ENCODE measurements at places on chromosomes 1 and 21.

DNA sequence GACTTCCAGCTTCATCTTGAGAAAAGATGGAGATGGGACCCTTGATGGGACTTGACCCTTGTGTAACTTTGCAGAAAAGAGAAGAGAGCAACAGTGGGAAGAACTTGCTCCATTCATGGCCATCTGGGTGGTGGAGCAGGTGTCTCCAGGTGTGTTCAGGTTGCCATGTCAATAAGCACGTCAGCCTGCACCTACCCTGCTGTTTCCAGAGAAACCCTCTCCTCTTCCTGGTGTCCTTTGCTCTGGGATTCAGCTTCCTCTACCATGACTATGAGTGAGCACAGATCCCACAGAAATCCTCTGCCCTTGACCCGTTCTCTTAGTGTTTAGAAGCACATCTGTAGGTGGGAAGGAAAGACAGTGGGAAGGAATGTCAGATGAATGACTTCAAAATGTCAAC lies 21.8 kb upstream of the OTUD3 start:
- DNase-seq = peak; percentile 80

- DNase-seq = no peak
Observed at GRCh38 chr1:153619171-153619570, 3.0 kb upstream of the S100A14 start.

GRCh38 chr1:15154480-15155036 lies 1.0 kb downstream of the TMEM51 start:
- peak; percentile 72 for DNase-seq

- DNase-seq = no peak
Observed at GRCh38 chr1:113014508-113014907, 58.5 kb upstream of the LRIG2 start.

DNA sequence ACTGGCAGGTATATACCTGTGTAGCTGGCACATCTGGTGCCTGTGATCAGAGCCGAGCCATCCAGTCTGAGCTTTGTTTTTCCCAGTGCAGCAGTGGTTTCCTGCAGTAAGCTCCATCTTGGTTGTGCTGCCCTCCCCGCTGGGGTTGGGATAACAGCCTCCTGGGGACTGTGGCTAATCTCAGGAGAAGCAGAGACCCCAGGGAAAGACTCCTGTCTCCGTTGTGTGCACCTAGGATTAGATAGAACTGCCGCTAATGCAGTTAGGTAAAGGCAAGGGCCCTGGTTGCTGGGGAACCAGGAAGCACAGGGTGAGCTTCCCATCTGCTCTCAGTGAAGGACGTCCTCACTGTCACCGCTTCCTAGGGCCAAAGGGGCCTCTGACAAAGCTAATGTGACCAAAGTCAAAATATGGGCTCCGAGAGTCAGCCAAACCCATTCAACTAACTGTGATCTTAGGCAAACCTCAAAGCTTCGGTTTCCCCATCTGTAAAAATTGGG lies 20.0 kb downstream of the ROR1 start:
- DNase-seq = no peak

DNA sequence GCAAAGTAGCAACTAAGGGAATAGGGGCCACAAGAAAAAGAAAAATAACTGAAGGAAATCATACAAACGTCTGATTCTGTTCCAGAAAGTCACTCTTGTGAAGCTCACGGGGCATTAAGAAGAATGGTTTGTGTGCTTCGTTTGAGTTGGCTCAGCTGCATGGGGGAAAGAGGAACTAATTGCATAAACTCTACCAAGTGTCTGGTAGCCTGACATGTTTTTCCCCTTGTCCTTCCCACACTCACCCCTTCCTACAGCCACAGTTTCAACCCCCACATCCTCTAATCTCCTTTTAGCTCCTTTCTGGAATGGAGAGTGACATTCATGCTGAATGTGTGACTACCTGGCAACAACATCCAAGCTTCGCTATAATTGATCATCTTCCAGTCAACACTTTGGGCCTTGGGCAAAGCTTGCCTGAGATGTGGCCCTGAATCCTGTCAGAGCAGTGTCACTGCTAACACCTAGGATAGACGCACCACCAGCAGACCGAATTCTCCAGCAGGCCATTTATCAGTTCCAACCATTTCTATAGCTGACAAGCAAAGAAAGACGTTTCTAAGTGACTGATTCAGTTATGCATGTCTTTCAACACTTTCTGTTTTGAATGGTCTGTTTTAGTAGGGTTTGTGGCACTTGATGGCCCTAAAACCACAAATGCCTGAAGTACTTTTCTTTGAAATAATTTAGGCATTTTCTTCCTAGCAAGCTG lies 439.6 kb downstream of the TTLL7 start:
- DNase-seq = no peak

DNA sequence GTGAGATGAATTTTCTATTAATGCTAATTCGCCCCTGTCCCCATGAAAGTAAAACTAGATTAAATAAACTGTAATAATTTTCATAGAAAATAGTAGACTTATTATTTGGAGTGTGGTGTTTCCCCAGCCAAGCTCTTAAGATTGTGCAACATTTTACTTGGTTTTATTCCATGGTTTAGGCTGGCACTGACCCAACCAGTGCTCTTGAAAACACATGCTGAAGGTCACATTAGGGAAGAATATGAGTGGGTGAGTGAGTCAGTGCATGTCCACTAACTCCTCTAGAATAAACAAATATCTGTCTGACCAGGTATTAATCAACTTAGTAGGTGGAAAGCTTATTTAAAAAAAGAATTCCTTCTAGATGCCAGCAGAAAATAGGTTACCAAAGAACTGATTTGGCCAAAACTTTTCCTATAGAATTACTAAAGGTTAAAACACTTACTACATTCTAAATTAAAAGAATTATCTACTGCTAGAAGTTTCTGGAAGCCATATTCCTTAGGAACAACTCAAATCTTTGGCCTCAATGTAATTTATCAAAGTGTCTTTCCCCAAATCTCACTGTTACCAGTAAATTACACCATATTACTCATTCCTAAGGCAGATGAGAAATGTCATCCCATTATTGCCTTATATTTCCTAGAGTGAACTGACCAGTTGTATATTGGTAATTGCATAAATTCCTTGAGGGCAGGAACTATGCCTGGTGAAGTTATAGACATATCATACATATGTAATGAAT lies 89.7 kb upstream of the RGS1 start:
- no peak for DNase-seq

GRCh38 chr21:46149205-46149901 lies 6.0 kb downstream of the FTCD start:
- no peak for DNase-seq

- DNase-seq = no peak
Observed at GRCh38 chr1:83546874-83547273, 452.1 kb downstream of the TTLL7 start.

DNA sequence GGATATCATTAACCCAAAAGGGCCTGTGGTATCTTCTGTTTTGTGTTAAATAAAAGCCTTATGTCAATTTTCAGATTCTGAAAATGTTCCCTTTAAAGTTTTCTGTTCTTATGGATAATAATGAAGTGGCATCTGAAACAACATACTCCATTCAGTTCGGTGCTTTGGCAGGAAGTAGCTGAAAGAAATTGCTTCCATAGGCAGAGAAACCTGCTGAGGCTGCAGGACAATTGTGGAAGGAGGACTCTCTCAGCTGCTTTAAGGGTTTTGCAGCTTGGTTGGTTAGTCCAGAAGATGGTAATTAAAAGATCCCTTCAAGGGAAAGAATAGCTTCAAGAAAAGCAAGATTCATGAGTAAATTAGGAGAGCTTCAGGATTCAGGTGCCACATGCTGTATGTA lies 30.5 kb upstream of the NRIP1 start:
- DNase-seq = no peak

GRCh38 chr21:45819478-45820170 lies 161.9 kb upstream of the COL6A1 start:
- DNase-seq = no peak

DNA sequence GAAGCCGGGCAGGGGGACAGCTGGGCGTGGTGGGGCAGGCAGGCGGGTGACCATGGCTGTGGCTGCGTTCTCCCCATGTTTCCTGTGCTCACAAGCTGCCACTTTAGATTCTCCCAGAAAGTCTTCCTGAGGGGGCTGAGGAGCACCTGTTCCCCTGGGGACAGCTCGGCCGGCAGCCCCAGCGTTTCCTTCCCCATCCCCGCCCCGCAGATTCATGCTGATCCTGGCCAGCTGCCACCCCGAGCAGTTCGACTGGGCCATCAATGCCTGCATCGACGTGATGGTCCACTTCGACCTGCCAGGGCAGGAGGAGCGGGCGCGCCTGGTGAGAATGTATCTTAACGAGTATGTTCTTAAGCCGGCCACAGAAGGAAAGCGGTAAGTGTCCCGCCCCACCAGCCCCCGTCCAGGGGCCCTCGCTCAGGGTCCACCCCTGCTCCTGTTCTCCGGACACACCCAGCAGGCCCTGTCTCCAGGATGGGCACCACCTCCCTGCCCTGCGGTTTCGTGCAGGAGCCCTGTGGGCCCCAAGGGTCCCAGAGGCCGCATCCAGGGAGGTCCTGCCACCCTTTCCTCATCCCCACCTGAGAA lies 10.9 kb upstream of the ATAD3B start:
- no peak for DNase-seq

DNA sequence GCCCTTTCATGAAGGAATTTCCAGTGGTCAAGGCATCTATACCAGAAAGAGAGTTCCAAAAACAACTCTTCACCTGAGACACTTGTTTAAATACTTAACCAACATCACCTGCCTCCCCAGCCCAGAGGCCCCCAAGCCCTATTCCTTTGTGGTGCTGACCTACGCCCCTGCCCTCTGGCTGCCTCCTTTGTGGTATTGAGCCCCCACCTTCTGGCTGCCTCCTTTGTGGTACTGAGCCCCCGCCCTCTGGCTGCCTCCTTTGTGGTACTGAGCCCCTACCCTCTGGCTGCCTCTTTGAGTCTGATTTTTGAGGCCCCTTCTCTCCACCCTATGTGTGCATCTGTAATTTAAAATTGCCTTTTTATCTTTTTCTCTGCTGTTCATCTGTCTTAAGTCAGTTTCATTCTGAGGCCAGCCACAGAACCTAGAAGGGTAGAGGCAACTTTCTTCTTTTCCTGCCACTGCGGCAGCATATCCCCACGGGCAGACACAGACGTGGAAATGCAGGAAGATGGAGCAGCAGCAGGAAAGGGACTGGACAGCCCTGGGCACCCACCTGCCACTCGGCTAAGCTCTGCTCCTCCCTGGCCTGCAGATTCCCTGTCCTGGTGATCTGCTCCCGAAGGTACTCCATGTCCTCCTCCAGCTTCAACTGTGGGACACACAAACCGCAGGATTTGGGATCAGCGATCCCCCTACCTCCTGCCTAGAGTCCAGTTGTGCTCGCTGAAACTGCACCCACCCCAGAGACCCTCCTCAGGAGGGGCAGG lies 3.2 kb downstream of the TRIM17 start:
- no peak for DNase-seq

DNA sequence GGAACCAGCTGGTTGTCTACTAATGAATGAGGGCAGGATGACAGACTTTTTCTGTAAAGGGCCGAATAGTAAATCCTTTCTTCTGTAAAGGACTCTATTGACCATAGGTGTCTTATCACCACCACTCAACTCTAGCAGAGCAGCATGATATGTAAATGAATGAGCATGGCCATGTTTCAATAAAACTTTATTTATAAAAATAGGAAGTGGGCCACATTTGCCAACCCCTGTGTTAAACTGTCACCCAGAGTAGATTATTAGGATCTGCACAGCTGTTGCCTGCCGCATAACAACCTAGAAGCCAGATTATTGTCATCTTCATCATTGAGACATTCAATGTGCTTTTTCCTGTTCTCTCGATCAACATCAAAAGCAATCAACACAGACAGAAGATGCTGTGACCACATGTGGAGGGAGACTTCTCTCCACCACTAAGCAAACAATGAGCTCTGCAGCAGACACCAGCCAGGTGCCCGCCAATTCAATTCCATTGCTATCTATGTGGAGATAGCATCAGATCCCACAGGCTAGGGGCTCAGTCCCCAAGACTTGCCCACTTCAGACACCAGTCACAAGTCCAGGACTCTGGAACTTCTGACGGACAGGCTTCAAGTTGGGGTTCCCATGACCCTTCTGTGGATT lies 6.8 kb upstream of the EFHD2 start:
- DNase-seq = no peak

DNA sequence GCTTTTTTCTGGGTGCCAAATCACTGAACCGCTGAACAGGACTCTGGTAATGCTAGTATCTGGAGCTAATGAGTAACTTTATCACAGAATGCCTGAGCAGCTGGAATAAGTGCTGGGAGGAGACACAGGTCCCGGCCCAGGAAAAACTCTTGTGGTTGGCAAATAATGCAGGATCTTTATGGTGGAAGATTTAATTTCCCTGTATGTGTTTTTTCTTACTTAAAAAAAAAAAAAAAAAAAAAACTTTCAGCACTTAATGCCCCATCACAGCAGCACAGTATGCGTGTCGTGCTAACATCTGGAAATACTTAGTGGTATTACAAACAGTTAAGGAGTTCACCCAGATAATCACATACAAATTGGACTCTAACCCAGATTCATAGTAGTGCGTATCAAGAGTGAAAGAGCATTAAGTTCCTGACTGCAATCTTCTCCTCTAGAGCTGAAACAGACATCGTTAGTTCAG lies 220.7 kb downstream of the TOMM20 start:
- peak; percentile 78 for DNase-seq

DNA sequence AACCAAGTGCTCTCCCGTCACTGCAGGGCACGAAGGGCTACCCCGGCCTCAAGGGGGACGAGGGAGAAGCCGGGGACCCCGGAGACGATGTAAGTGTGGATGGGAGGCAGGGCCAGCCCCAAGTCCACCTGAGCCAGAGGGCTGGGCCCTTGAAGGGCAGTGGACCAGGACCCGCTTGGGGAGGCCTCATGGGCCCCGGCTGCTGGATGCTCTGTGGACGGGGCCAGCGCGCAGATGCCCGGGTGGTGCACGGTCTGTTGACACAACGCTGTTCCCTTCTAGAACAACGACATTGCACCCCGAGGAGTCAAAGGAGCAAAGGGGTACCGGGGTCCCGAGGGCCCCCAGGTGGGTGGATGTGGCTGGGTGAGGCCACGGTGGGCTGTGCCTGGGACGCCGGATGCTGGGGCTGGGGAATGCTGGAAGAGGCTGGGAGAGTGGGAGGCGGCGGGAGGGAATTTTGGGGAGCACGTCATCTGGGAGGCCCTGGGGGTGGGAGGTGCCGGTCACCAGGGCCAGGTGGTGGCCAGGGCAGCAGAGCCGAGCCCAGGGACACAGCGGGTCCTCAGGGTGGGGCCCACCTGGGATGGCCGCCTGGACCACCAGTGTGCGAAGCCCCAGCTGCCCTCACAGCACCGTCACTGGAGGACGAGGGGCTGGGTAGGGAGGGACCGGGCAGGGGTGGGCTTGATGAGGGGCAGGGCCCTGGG lies 17.5 kb downstream of the COL6A1 start:
- DNase-seq = no peak

DNA sequence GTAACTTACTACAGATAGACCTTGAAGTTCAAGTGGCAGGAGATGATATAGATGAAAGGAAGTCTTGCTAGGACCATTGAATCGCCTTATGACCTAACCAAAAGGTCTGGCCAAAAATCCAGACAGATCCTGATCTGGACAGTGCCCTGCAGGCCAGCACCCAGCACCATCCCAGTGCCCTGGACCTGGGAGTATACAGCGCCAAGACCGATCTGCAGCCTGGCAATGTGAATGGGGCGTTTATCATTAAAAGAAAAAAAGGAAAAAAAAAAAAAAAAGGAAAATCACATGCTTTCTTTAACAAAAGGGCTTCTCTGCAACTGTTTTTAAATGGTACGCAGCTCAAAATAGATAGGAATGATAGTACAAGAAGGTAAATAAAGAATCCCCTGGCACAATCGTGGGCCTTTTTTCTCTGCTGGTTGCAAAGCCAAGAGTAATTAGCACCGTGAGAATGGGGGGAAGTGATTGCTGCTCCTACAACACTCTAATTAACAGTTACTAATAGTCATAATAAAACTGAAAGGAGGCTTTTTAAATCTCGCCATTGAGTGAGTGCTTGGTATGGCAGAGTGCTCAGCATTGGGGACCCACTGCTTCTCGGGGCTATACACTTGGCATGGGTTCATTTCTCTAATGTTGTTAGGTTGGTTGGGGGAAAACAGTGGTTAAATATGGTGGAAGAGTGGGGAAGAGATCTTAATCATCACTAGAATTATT lies 146.7 kb downstream of the KAZN start:
- DNase-seq = no peak

Measured in small intestine (tissue), 16 donors.